Thoracic aorta endothelial cell (primary cell): ENCODE measurements at places on chromosomes 5 and 9. TPM values are rescaled to one million over a fixed set of nuclear protein-coding genes. Genes with fewer than 3 reads are reported as not detected.

MAT2B gene
- total RNA-seq, result 98.0 and 139 TPM in 2 replicates

ANKDD1B gene
- 0.14 and 0.27 TPM in 2 replicates for total RNA-seq

OR1J2 gene
- total RNA-seq, result not detected in 2 replicates

MAP3K1 gene
- 15.4 and 19.0 TPM in 2 replicates for total RNA-seq

LHFPL2 gene
- 51.8 and 64.5 TPM in 2 replicates for total RNA-seq

SPINK7 gene
- not detected in 2 replicates for total RNA-seq

ELAVL2 gene
- 0.13 and 2.2 TPM in 2 replicates for total RNA-seq

TTC23L gene
- 0.07 TPM in 1 of 2 replicates, not detected in the other for total RNA-seq

CDO1 gene
- total RNA-seq, result 1.5 and 3.5 TPM in 2 replicates

EDIL3 gene
- total RNA-seq, result 5.3 and 5.7 TPM in 2 replicates

CAST gene
- 243 and 272 TPM in 2 replicates for total RNA-seq

SNX18 gene
- 36.0 and 46.7 TPM in 2 replicates for total RNA-seq

F2RL1 gene
- 21.8 and 78.1 TPM in 2 replicates for total RNA-seq

UBE2R2 gene
- 36.4 and 38.1 TPM in 2 replicates for total RNA-seq

PCDHGB6 gene
- 2.9 and 3.3 TPM in 2 replicates for total RNA-seq

PCDHA13 gene
- total RNA-seq, result not detected in 2 replicates

COL5A1 gene
- 51.0 and 109 TPM in 2 replicates for total RNA-seq

SLIT3 gene
- total RNA-seq, result 0.13 and 1.0 TPM in 2 replicates

GPX8 gene
- 101 and 118 TPM in 2 replicates for total RNA-seq

WDR70 gene
- total RNA-seq, result 38.1 and 46.8 TPM in 2 replicates

FABP6 gene
- total RNA-seq, result not detected in 2 replicates

SMIM32 gene
- total RNA-seq, result not detected in 2 replicates

NEUROG1 gene
- not detected in 2 replicates for total RNA-seq

SLC22A4 gene
- 3.9 and 6.0 TPM in 2 replicates for total RNA-seq

ISOC1 gene
- total RNA-seq, result 24.8 and 29.1 TPM in 2 replicates

FRRS1L gene
- under 0.01 TPM in 2 replicates for total RNA-seq

DCAF12 gene
- 28.9 and 36.0 TPM in 2 replicates for total RNA-seq

TNFSF8 gene
- total RNA-seq, result 0.13 TPM in 1 of 2 replicates, not detected in the other

IFNK gene
- not detected in 2 replicates for total RNA-seq

DMRT3 gene
- total RNA-seq, result not detected in 2 replicates

RANBP17 gene
- 8.0 and 25.0 TPM in 2 replicates for total RNA-seq

PCDHA4 gene
- total RNA-seq, result 0.22 and 0.27 TPM in 2 replicates

PLPPR1 gene
- 0.79 and 1.1 TPM in 2 replicates for total RNA-seq

DIPK1B gene
- total RNA-seq, result 121 and 158 TPM in 2 replicates

PITX1 gene
- total RNA-seq, result 0.57 and 0.93 TPM in 2 replicates

C5orf63 gene
- total RNA-seq, result 2.1 and 2.7 TPM in 2 replicates

PSMD5 gene
- 58.0 and 62.5 TPM in 2 replicates for total RNA-seq

ORM2 gene
- total RNA-seq, result not detected in 2 replicates

AHRR gene
- 6.8 and 9.7 TPM in 2 replicates for total RNA-seq

TGFBI gene
- 11.7 and 19.0 TPM in 2 replicates for total RNA-seq

LCN9 gene
- total RNA-seq, result not detected in 2 replicates
